ENCODE measurements at places on chromosomes 1 and 21. TPM values are rescaled to one million over a fixed set of nuclear protein-coding genes. Genes with fewer than 3 reads are reported as not detected.

The UQCRHL gene
- polyA plus RNA-seq = 14.0 TPM

The BRDT gene
- not detected for polyA plus RNA-seq

The ETNK2 gene
- polyA plus RNA-seq = 18.4 TPM

The OR2M3 gene
- not detected for polyA plus RNA-seq

DNA sequence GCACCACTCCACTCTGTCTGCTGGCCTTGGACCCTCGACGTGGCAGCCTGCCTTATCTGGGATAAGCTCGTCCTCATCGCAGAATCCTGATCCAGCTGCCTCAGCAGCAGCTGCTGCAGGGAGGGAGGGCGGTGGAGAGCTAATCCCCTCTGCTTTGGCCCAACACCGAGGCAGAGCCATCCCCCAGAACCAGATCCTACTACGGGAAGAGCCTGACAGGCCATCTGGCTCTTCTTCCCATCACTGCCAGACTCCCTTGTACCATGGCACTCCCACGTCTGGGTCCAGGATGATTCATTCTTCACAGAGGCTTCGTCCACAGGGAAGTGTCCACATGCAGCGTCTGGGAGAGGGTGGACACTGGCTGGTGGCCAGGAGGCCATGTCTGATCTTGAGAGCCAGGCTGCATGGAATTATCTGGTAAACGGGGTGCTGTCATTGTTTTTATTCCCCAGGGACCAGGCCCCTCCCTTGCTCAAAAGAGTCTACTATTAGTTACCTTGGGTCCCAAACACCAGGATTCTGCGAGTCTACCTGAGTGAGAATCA, 14.6 kb upstream of the PKP1 start:
- no peak for DNase-seq

DNA sequence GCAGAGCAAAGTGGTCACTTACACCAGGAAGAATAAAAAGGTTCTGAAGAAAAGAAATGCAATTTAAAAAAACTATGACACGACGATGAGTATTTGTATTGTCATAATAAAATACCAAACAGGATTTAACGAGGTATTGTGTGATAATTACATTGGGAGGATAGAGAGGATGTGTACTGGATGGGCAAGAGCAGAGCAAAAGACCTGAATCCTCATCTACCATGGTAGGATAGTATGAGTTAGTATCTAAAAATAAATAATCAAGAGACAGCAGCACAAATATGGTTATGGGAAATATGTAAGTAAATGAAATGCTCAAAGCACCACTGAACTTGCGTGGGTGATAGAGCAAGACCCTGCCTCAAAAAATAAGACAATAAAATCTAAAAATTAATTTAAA, 162.6 kb downstream of the CDC42BPA start:
- DNase-seq = no peak

The CXADR gene
- polyA plus RNA-seq = 42.6 TPM

- no peak for DNase-seq
Observed at GRCh38 chr1:52127181-52128180, 14.4 kb upstream of the ZFYVE9 start.

The CD1D gene
- polyA plus RNA-seq = 3.0 TPM

DNA sequence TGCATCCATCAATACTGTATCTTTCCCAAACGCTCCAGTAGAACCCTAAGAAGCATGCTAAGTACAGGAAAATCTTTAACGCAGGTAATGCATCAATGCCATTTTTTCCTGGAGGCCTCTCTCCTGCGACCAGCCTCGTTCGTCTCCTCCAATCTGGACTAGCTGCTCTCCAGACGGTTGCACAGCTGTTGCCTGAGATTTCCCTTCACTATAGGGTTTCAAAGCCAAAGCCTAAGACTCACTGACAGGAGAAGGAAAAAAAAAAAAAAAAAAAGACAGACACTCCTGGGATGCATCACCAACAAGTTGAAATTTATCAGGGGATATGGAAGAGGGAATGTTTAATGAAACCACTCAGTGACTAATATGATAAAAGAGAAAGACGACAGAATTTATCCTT, 93.0 kb downstream of the APP start:
- no peak for DNase-seq

GRCh38 chr1:205350691-205351141, 6.0 kb downstream of the KLHDC8A start:
- no peak for DNase-seq

DNA sequence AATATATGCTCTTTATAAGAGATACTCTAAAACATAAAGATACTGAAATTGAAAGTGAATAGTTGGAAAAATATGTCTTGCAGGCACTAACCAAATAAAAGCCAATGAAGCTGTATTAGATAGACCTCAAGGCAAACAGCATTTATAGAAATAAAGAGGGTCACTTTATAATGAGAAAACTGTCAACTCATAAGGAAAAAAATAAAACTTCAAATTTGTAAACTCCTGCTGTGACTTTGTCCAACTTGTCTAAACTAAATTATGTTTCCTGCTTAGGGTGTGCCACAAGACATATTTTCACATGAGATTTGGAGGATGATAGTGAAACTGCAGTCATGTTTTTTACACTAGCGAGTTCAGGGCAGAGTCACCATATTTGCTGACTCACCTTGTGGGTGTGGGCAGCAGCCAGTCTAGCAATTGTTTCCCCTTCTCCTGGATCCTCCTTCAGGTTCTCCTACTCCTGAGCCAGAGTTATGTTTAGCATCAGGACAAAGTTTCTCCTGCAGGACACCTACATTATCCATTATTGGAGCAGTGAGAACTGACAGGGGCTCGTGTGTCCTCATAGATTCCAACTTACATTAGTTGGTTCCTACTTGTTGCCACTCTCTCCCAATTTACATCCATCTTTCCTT, 43.8 kb downstream of the CD53 start:
- peak; percentile 4 for DNase-seq

DNA sequence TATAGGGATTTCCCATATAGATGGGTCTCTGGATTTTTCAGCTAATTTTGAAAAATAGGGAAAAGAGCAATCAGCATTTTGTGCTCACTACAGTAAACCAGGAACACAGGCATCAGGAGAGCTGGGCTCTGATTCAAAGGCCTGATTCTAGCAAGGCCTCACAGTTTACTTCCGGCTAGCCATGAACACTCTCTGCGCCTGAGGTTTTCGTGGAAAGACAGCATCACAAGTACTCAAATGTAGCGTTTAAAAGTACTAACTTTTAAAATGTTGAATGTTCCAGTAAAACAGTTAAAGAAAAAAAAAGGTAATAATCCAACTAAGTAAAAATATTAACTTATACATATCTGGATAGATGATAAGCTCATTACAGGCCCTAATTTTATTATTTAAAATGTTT, 120.6 kb downstream of the SLC45A1 start:
- DNase-seq = no peak

DNA sequence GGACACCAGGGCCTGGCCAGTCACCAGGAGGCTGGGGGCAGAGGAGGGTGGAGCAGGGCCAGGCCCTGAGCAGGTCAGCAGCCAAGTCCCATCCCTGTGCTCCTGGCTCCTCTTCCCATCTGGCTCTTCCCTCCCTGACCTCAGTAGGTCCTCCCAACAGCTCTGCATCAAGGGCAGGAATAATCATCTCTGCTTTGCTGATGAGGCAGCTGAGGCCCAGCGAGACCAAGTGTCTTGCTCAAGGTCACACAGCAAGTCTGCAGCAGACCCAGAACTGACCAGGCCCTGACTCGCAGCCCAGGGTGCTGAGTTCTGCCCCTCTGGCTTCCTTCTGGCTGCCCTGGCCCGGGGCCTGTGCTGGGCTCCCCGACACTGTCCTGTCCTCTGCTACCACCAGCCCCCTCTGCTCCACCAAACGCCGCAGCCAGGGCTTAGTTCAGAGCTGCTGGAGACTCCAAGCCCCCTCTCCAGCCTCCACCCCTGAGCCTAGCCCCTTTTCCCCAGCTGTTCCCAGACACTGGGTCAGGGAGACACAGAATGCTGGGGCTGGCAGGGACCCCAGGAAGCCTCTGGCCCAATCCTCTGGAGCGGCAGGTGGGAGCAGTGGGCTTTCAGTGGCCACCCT, 224.9 kb downstream of the PTPRU start:
- DNase-seq = no peak

The OR2L2 gene
- 0.03 TPM for polyA plus RNA-seq

The SASS6 gene
- 1.0 TPM for polyA plus RNA-seq

- DNase-seq = no peak
Observed at GRCh38 chr1:199982606-199983005, 44.9 kb upstream of the NR5A2 start.

DNA sequence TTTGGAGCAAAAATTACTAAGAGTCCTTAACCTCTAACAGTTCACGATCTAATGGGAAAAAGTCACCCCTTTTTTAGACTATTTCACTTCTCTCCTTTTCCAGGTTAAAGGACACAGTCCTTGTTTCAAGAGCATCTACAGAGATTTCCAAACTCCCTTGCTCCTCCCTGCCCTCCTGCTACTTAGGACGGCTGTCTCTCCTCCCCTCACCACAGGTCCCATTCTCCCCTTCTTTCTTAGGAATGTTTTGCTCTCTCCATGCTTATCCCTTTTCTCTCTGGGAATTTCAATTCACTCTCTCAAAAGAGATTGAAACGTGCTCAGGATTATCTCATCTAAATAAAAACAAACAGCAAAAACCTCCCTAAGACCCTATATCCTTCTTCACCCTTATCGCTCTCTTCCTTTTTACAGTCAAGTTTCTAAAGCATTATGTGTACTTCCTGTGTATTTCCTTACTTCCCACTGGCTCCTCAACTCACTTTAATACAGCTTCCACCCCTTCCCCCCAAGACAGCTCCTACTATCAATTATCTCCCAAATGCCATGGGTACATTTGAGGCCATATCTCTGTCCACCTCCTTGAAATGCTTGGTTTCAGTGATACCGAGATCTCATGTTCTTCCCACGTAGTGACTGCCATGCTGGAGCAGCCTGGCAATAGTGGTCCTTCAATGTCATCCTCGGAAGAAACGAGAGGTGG, 43.2 kb upstream of the ZNF281 start:
- DNase-seq = no peak

GRCh38 chr1:1631782-1632420, at the start of gene MMP23B:
Gene MMP23B, plus strand, starts transcription at chr1:1632173. Its CDS starts 46 bp downstream, at chr1:1632219.
- DNase-seq = no peak

The RAB3B gene
- 1.2 TPM for polyA plus RNA-seq

DNA sequence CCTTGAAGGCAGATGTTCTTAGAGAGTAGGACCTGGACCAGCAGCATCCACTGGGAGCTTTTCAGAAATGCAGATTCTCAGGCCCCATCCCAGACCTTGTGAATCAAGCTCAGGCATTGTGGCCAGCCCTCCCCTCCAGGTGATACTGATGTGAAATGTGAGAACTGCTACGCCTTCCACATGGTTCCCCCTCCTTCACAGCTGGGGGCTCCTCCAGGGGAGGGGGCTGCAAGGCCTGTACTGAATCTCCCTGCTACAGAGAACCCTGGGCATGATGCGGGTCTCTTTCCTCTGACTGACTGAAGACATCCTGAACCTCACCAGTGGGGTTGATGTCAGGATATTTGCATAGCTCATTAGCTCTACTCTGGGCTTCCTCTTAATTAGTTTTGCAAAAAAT, 141.8 kb upstream of the CSF3R start:
- no peak for DNase-seq

The DNALI1 gene
- polyA plus RNA-seq = 0.06 TPM

The CRYAA gene
- polyA plus RNA-seq = not detected

DNA sequence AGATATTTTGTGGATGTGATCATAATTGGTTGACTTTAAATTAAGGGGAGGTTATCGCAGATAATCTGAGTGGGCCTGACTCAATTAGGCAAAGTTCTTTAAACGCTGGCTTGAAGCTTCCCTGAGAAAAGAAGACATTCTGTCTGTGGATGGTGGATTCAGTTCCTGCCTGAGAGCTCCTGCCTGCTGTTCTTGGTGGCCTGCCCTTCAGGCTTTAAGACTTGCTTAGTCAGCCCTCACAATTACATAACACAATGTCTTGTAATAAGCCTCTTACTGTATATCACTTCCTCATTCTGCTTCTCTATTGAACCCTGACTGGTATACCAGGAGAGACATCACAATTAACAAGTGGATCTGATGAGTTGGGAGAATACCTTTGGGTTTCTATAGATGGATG, 50.2 kb downstream of the KCNJ6 start:
- DNase-seq = no peak

The CD101 gene
- 0.86 TPM for polyA plus RNA-seq

The NBPF4 gene
- not detected for polyA plus RNA-seq

The FHAD1 gene
- polyA plus RNA-seq = 0.09 TPM

- no peak for DNase-seq
Observed at GRCh38 chr1:13759072-13759471, 59.1 kb downstream of the PRDM2 start.

The S1PR1 gene
- 2.0 TPM for polyA plus RNA-seq

- no peak for DNase-seq
Observed at GRCh38 chr1:7221826-7222694, 436.8 kb downstream of the CAMTA1 start.

DNA sequence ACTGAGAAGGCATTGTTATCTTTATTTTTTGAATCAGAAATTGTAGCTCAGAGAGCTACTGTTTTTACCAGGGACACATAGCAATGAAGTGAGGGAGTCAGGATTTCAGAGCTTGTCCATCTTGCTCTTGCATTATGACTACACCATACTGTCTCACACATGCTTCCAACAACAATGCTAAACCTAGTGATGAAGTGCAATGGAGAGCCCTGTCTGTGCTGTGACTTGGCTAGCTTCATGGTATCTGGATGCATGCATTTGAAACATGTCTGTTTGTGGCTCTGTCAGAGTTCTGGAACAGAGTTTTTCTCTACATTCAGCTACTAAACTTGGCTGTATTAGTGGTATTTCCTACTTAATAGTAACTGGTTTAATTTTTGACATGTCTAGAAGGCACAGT, 7.0 kb downstream of the PLPPR4 start:
- no peak for DNase-seq

The TDRD5 gene
- polyA plus RNA-seq = not detected

DNA sequence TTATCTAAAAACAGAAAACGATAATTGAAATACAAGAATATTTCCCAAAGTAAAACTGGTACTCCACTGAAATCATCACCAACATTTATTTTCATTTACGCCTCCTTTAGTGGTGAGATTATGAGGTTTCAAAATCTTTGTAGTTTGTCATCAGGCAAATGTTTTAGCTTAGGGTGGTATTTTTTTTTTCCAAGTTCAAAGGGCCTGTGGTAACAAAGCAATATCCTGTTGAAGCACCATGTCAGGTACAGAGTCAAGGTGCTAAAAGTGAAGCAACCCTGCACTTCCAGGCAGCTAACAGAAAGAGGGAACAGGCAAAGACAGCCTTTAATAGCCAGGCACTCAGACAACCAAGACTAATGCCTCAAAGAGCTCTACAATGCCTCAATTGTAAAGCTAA, 89.2 kb downstream of the JAK1 start:
- no peak for DNase-seq

Measured in keratinocyte (primary cell).